ENCODE measurements at places on chromosomes 5 and 9.

- no peak for DNase-seq
Measured at GRCh38 chr5:91269198-91269597, 113.9 kb downstream of the ARRDC3 start.

DNA sequence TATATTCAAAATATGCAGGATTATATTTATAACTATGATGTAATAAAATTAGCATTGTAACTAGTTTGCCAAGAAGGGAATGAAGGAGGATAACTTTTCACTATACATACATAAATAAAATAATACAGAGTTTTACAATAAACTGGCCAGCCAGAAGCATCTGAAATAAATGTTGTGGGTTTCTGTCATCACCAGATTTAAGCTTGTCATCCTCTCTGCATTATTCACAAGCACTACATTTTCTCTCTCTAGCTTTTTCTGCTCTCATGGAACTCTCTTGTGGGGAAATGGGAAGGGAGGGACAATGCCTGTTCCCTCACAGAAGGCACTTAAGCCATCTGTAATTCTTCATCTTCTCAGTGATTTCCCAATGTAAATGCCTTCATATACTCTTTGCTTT is 626.8 kb downstream of the SEMA5A start:
- DNase-seq: no peak

DNA sequence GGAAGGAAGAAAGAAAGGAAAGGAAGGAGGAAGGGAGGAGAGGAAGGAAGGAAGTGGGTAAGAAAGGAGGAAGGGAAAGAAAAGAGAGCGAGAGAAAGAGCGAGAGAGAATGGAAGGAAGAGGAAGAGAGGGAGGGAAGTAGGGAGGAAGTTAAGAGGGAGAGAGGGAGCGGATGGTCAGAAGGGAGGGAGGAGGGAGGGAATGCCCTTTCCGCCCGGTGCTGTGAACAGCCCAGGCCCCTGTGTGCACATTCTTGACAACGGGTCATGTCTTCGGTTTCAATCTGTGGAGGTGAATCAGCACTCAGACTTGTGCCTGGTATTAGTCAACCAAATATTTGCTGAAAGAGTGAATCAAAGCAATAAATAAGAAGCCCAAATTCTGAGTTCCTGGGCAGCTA is 39.2 kb downstream of the PRUNE2 start:
- no peak for DNase-seq

GRCh38 chr9:111393971-111394370 is 63.9 kb upstream of the OR2K2 start:
- DNase-seq: no peak

GRCh38 chr9:89654025-89654662 is 49.3 kb downstream of the GADD45G start:
- no peak for DNase-seq

DNA sequence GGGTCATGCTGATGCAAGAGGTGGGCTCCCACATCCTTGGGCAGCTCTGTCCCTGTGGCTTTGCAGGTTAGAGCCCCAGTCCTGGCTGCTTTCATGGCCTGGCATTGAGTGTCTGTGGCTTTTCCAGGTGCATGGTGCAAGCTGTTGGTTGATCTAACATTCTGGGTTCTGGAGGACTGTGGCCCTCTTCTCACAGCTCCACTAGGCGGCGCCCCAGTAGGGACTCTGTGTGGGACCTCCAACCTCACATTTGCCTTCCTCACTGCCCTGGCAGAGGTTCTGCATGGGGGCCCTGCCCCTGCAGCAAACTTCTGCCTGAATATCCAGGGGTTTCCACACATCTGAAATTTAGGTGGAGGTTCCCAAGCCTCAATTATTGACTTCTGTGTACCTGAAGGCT is 150.1 kb downstream of the NNT start:
- no peak for DNase-seq

GRCh38 chr5:66518753-66519152 is 77.4 kb upstream of the MAST4 start:
- DNase-seq: no peak

GRCh38 chr9:108099854-108100253 is 610.3 kb upstream of the KLF4 start:
- no peak for DNase-seq

DNA sequence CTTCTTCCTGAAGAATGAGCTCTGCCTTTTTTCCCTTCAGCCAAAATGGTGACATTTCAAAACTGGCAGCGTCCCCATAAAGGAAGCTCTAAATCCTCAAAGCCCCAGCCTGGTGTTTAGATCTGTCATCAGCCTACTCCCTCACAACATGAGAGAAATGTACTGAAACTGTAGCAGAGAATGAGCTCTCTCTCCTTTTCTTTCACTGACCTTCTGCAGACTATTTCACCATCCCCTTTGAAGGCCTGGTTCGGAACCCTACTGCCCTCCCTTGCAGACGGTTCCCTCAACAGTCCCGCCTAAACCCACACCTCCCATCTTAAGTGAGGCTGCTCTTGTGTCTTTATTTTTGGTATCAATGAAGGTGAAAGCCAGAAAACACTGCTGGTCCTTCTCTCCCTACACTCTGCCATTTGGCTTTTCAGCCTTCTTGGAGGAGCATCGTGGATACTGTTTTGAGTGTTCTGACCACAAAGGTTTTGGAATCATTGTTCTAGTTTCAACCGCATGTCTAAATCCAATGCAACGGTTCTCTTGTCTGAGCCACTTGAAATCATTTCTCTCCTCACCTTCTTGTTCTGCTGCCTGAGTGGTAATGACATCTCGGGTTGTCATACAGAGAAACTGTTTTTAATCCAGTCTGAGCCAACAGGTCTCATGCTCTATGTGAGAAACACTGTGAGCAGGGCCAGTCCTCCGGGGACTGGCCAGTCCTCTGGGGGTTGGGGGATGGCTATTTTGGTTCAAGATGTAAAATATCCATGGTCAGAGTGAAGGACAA is 39.0 kb downstream of the ITK start:
- no peak for DNase-seq

- DNase-seq: no peak
Measured at GRCh38 chr9:134985451-134985850, 67.7 kb upstream of the FCN1 start.

DNA sequence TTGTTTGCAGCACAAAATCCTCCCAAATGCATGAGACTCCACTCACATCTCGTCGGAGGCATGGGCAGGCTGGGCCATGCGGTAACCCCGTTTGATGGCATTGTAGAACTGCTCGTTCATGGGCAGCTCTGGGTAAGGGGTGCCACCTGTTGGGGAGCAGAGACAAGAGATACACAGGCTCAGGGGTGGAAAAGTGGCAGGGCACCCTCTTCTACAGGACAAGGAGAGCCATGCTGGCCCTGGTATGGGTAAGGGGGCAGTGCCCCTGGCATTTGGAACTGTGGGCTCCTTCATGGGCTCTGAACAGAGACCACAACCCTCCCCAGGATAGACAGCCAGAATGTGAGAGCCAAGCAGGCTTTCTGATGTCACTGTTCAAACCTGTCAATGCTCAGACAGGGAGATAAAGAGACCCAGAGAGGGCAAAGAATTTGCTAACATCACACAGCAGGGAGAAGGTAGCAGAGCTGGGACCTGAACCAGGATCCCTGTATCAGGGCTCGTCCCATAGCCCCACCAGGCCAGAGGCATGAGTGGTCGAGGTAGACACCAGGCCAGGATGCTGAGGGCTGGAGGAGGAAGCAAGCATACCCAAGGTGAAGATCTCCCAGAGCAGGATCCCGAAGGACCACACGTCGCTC is 33.2 kb upstream of the CSF1R start:
- DNase-seq: no peak

- DNase-seq: no peak
Measured at GRCh38 chr9:105236261-105236660, 8.2 kb upstream of the SLC44A1 start.

- DNase-seq: no peak
Measured at GRCh38 chr5:15547261-15547839, 47.4 kb downstream of the FBXL7 start.

GRCh38 chr5:158821331-158821730 is 278.4 kb downstream of the EBF1 start:
- DNase-seq: no peak

GRCh38 chr5:14251733-14252132 is 108.6 kb downstream of the TRIO start:
- no peak for DNase-seq

GRCh38 chr5:139795074-139796001 is at the start of gene PSD2:
Gene PSD2, plus strand, starts transcription at chr5:139795808. Its CDS starts 13,633 bp downstream, at chr5:139809441.
- no peak for DNase-seq

DNA sequence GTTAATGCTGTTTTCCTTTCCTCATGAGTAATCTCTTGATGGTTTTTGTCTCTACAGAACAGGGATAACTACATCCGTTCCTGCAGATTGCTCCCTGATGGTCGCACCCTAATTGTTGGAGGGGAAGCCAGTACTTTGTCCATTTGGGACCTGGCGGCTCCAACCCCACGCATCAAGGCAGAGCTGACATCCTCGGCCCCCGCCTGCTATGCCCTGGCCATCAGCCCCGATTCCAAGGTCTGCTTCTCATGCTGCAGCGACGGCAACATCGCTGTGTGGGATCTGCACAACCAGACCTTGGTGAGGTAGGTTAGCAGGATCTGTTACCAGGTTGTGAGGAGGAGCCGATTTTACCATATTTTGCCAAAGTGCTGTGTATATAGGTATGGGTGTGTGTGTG is 148.2 kb downstream of the TLE4 start:
- DNase-seq: no peak

DNA sequence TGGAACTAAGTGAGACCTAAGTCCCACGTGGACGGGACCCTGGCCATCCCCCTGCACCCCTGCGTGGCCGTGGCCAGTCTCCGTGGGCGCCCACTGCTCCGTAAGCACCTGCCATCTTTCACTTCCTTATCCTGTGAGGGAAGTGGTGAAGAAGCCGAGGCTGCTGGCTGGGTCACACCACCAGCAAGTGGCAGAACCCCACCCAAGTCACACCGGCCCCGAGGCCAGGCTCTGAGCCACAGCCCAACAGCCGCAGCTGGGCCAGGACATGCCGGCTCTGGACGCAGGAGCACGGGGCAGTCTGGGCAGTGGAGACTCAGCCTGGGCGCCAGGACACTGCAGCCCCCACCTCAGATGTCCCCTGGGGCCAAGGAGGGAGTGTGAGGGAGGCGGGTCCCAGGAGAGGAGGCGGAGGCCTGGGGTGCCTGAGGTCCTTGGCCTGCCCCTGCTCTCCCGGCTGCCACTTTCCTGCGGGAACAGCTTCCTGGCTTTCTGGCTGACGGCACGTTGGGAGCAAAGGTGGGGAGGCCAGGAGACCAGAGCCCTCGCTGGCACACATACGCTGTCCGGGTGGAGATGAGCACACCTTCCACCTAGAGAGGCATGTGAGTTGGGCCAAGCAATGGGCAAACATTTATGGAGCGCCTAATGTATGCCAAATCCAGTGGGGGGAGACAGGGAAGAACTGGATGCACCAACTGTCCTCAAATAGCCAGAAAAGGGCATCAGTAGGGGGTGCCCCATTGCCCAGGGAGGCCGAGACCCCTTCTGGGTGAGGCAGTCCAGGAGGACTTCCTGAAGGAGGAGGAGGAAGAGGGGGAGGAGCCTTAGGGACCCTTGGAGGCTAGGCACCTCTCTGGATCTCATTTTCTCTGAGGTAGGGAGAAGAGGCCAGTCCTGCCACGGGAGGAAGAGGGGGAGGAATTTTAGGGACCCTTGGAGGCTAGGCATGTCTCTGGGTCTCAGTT is 43.9 kb upstream of the EGFL7 start:
- DNase-seq: no peak

- no peak for DNase-seq
Measured at GRCh38 chr9:99037769-99038483, 67.0 kb upstream of the TGFBR1 start.

GRCh38 chr9:5893134-5893505 is 2.4 kb downstream of the MLANA start:
- no peak for DNase-seq

DNA sequence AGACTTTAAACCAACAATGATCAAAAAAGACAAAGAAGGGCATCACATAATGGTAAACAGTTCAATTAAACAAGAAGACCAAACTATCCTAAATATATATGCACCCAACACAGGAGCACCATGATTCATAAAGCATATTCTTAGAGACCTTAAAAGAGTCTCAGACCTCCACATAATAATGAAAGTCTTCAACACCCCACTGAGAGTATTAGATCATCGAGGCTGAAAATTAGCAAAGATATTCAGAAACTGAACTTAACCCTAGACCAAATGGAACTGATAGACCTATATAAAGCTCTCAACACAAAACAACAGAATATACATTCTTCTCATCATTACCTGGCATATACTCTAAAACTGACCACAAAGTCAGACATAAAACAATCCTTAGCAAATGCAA is 11.7 kb upstream of the SPINK14 start:
- no peak for DNase-seq

- no peak for DNase-seq
Measured at GRCh38 chr5:107251151-107251550, 419.6 kb downstream of the EFNA5 start.

- no peak for DNase-seq
Measured at GRCh38 chr9:13690595-13690994, 411.1 kb upstream of the MPDZ start.

DNA sequence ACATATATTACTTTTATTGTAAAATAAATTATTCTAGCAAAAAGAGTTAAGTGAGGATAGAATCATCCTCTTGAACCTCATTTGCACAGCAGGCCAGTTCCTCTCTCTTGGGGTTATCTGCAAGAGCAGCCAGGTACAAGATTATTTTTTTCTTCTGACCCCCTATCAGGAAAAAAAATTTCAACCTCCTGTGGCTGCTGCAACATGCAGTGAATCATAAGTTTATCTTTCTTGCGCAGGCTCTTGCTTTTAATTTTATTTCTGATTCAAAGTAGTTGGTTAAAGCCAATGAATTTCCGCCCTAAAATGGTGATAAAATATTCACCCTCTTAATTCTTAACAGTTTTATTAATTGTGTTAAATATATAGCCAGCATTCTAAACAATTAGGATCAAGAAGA is 69.7 kb upstream of the PPP3R2 start:
- no peak for DNase-seq

DNA sequence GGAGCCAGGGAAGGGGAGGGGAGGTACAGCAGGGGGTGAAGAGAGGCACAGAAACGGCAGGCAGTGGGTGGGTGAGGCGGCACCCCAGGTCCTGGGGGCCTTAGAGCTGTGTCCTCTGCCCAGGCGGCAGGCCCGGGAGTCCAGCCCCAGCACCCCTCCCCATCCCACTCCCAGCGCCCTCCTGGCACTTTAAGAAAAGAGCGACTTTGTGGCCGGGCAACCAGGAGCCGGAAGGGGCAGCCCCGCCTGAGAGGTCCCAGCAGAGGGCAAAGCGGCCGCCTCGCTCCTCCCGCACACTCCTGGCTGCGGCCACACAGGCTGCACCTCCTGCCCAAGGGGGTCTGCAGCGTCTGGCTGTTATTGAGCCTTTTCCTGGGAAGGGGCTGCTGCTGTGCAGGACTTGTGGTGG is 42.6 kb downstream of the NACC2 start:
- no peak for DNase-seq

DNA sequence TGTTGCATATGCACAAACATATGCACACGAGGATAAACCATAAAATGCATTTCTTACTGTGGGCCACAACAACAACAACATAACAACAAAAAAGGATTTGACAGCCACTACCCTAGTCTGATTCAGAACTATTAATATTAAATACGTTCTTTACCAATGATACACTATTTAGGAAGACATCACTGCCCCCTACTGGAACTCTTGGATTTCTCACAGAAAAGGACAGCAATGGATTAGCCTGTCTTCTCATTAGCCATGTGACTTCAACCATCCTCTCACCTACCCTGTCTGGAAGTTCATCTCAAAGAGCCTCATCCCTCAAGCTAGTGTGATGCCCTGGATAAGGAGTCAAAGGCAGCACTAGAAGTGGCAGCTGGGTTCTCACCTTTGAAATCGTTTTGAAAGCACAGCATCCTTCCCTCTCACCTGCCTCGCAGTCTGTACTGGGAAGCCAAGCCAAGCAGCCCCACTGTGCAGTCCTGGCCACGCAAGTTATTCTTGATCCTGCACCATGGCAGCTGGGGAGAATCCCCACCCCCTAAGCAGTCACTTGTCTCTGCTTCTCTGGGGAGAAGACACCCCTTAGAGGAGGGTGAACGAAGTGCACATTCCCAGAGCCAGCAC is 64.6 kb downstream of the SH3TC2 start:
- DNase-seq: no peak
